ENCODE measurements at places on chromosomes 12 and 14.

- peaks cover 22% of the 10 kb centered on the region for H3K4me1 ChIP-seq
- peak overlapping the region; percentile 61 for H3K27ac ChIP-seq
- H3K36me3 ChIP-seq = no peaks in the 10 kb centered on the region
- no peaks in the 10 kb centered on the region for H3K27me3 ChIP-seq
- DNase-seq = no peak
- no peak overlapping the region for H3K4me3 ChIP-seq
Observed at GRCh38 chr14:34012978-34013720, 62.3 kb upstream of the EGLN3 start.

- H3K27ac ChIP-seq = no peak overlapping the region
- H3K36me3 ChIP-seq = no peaks in the 10 kb centered on the region
- DNase-seq = no peak
- H3K4me1 ChIP-seq = no peaks in the 10 kb centered on the region
Observed at GRCh38 chr12:69843608-69844007, 18.6 kb downstream of the MYRFL start.

GRCh38 chr14:79549515-79549914 is 661.8 kb downstream of the DIO2 start:
- DNase-seq = no peak
- no peaks in the 10 kb centered on the region for H3K36me3 ChIP-seq
- no peak overlapping the region for H3K4me3 ChIP-seq
- H3K27ac ChIP-seq = no peak overlapping the region
- H3K4me1 ChIP-seq = no peaks in the 10 kb centered on the region
- no peaks in the 10 kb centered on the region for H3K27me3 ChIP-seq

GRCh38 chr14:64788706-64789105 is 84.5 kb downstream of the PLEKHG3 start:
- H3K4me1 ChIP-seq = peaks cover 4% of the 10 kb centered on the region
- H3K36me3 ChIP-seq = no peaks in the 10 kb centered on the region

- DNase-seq = peak; percentile 88
- no peaks in the 10 kb centered on the region for H3K27me3 ChIP-seq
- peak overlapping the region; percentile 98 for H3K4me3 ChIP-seq
- H3K4me1 ChIP-seq = peaks cover 32% of the 10 kb centered on the region
- H3K36me3 ChIP-seq = peaks cover 66% of the 10 kb centered on the region
Observed at GRCh38 chr12:104288635-104289274, 14.8 kb upstream of the EID3 start.

All from activated T-cell treated with anti-CD3 and anti-CD28 coated beads, Interleukin-2, amount 50 U/mL, for 24 hours (primary cell).